ENCODE measurements at places on chromosomes 2 and 18.
A peak's percentile ranks its signal among the peaks of the same experiment; 100 is the strongest.

GRCh38 chr2:26679867-26680266, 12.7 kb upstream of the KCNK3 start:
- DNase-seq: no peak

- no peak for DNase-seq
These were observed 18.3 kb downstream of the FIGN start for GRCh38 chr2:163717515-163717914.

GRCh38 chr2:42532397-42532796, 36.0 kb upstream of the MTA3 start:
- DNase-seq: no peak

GRCh38 chr2:60808330-60808801, 52.3 kb downstream of the PAPOLG start:
- DNase-seq: no peak

GRCh38 chr18:23165271-23166068, 30.2 kb downstream of the CABLES1 start:
- no peak for DNase-seq

DNA sequence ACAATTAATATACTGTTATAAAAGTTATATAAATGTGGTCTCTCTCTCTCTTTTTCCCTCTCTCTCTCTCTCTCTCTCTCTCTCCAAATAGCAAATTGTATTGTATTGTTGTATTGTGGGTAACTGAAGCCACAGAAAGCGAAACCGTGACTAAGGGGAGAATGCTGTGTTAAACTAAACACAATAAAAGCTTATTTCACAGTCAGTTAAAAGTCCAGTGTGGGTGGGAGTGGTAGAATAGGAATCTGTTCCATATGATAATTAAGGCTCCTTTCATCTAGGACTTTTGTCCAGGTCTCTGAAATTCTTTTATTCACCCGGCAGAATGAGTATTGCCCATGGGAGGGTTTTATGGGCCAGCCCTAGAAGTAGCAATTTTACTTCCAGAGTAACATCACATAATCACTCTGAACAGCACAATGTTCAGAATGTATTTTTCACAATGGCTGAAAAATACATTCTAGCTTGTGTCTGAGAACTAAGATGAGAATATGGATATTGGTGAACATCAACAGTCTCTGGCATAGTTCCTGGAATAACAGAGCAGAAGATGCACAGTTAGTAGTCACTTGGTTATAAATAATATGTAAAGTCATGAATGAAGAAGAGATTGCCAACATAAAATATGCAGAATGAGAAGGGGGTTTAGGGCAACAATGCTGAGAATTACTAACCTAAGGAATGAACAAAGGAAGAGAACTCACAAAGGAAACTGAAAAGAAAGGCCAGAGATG, 399.1 kb downstream of the PLCL1 start:
- DNase-seq: no peak

DNA sequence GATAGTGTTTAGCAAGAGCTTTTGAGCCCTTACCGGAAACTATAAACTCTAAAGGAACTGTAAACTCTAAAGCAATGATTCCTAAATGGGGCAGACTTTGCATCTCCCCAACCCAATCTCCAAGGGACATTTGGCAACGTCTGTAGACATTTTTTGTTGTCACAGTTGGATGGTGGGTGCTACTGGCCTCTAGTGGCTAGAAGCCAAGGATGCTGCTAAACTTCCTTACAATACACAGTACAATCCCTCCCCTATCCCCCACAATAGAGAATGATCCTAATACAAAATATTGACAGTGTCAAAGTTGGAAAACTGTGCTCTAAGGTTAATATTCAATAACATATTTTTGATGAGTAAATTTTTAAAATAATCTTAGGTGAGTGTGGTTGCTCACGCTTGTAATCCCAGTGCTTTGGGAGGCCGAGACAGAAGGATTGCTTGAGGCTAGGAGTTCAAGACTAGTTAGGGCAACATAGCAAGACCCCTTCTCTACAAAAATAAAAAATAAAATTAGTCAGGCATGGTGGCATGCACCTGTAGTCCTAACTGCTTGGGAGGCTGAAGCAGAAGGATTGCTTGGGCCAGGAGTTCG, 66.7 kb downstream of the PTPN4 start:
- DNase-seq: peak; percentile 46

- DNase-seq: no peak
These were observed 3.1 kb upstream of the EMX1 start for GRCh38 chr2:72914206-72914559.

- no peak for DNase-seq
These were observed 250.3 kb downstream of the NRXN1 start for GRCh38 chr2:50781646-50782045.

DNA sequence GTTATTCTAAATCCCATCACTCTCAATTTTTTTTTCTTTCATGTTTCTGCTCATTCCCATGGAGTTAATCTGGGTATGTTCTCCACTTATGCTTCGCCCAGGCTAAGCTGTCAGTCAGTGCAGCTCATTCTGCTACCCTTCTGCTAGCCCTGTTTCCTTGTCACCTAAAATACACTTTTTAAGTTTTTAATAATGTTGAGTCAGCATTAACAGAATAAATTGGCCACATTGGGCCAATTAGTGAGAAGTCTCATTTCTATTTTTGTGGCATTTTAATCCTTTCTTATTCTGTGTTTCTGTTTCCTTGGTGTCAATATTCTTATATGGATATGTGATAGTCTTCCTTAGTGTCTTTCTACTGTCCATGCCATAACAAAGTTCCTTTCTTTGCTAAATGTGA, 1126.2 kb downstream of the DPP10 start:
- DNase-seq: no peak

DNA sequence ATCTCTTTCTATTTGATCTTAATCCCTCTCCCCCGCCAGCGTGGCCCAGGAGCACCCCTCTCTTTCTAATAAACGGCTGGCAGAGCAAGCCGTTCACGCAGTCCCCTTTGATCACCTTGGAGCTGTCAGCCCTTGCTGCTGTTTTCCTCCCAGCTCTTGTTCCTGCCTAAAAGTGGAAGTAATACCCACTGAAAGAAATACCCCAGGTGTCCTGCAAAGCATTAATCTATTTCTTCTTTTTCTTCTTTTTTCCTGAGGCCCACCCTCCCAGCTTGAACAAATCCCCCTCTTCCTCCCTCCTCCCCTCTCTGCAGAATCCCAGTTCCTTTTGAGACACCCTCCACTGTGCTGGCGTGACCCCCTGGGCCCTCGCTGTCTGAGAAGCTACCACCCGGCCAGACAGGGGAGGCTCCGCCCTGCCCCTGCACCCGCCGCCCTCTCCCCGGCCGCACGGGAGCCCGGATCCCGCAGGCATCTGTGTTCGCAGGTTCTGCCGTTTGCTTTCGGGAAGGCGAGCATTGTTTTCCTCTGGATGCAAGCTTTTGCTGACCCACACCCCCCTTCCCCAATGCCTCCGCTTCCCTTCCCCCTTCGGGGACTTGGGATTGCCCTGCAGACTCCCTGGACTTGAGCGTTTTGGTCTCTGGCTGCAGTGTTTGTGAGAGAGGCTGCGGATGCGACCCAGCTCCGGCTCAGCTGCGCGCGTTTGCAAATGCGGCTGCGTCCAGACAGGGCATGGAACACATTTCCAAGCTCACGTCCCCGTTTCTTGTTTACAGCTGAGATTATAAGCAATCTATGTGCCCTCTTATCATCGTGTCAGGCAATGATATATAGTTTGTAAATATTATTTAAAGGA, 631.5 kb downstream of the NYAP2 start:
- peak; percentile 71 for DNase-seq

- DNase-seq: peak; percentile 14
These were observed 1229.0 kb upstream of the NRXN1 start for GRCh38 chr2:52260904-52261303.

- no peak for DNase-seq
These were observed 362.6 kb upstream of the ID2 start for GRCh38 chr2:8319219-8319618.

DNA sequence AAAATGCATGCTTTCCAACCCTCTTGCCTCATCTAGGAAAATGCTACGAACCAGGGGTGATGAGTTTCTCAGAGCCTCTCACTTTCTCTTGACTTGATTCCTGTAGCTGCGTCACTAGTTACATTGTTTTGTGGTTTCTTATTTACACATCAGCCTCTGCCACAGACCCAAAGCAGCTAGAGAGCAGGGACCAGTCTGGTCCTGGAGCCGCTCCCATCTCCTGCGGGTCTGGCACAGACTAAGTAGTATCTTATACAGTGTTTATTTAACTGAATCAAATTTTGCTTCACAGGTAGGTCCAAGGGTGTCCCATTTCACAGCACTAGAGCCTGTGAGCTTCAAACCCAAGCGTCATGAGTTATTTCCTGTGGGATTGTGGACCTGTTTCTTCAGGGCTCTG, 310.5 kb downstream of the MYCN start:
- DNase-seq: no peak

GRCh38 chr2:64866797-64867196, 122.4 kb upstream of the SLC1A4 start:
- DNase-seq: peak; percentile 73

DNA sequence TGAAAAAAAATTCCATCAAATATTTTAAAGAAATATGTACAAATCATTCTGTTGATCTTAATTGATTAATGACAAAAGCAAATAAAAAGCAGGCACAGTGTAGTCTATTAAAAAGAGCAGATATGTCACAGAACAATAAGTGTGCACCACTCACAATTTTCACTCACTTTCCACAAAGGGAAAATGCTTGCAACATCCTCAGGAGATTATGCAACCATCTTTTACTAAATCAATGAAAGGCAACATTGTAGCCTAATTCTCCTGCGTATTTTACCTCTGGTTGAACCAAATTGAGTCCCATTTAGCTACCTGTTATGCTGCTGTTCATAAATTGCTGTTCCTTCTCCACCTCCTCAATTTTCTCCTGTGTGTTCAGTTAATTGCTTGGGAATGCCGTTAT, 1346.8 kb upstream of the PIK3C3 start:
- DNase-seq: no peak

- DNase-seq: no peak
These were observed 5.1 kb downstream of the PKDCC start for GRCh38 chr2:42052702-42053481.

- no peak for DNase-seq
These were observed 143.9 kb upstream of the LTBP1 start for GRCh38 chr2:32802877-32803276.

DNA sequence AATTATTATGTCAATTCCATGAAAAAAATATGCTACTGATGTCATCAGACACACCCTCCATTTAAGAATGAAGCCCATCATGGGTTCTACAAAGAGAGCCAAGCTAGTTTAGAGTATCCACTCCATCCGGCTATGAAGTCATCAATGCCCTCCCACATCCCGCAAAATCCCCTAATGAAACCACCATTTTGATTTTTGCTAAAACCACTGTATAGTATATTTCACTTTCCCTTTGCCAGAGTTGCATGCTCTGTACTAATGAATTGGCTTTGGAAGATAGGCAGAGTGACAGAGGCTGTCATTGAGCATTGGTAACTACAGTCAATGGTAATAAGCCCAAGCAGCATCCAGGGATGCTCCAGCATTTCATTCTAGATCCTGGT, 118.6 kb downstream of the ANKRD44 start:
- DNase-seq: no peak

DNA sequence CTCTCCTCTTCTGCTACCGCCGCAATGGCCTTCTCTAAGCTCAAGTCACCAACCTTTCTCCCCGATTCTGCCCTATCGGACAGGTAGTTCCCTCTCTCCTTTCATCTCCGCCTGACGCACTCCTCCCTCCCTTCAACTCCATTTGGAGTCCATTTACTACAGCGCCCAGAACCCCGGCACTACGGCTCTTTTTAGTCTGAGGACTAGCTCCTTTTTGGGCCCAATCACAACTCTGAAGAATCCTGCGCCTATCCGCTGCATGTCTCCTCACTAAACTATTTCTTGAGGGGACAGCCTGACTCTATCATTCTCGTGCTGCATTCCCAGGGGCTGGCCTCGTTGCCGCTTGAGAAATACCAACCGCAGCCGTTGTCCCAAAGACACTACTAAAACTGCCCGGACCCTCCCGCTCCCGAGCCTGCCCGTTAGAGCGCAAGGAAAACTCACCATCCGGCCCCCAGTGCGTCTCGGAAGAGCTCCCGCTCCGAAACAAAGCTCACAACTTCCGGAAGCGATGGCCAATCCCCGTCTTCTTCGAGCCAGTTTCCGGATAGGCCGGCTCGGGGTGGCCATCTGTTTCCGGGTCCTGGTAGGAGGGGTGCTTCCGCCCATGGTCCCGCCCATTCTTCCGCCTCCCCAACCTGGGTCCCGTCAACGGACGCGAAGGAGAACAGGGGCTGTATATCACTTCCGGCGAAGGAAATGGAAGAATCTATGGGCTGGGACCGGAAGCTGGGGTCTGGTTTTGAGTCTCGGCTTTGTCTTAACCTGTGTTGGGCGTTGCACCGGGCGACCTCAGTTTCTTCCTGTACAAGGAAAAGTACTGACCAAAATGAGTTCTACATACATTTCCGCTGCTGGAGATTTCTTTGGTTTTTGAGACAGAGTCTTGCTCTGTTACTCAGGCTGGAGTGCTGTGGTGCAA, at the start of gene TPRKB:
TPRKB (minus strand) TSS at position 491 of the 925 bp plus-strand sequence. CDS start 2,776 bp downstream, outside the sequence.
- peak; percentile 98 for DNase-seq

DNA sequence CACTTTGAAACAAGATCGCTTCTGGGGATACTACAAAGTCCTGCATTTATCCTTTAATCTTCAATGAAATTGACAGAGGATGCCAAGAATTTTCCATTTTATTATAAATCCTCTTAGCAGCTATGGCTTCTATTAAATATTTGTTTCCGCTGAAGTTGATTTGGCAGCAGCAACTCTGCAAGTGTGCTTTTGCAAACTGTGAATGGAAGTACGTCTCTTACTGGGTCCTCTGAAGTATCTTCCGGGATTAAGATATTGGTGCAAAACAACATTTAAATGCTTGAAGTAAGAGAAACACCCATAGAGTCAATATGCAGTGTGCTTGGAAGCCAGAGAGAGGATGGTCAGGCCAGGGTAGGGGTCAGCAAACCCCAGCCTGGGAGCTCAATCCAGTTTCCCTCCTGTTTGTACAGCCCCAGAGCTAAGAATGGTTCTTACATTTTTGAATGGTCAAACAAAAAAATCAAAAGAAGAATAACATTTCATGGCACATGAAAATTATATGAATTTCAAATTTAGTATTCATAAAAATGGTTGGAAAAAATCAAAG, 13.6 kb downstream of the CCDC68 start:
- DNase-seq: no peak

DNA sequence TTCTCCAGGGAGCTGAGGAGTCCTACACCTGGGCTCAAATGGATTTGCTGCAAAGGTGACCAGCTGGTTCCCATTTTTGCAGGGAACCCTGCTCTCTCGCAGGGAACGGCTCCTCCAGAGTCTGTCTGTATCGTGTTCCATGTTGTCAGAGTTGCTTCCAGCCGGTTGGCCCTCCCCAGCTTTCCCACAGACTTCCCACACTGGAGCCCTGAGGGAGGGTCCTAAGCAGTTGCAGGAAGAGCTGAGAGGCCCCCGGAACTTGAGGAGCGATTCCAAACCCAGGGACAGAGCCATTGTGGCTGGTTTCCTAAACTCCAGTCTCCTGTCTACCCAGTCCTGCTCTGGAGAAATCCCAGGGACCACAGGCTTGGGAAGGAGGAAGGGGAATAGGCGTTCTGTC, 121.7 kb upstream of the PPP1CB start:
- no peak for DNase-seq
